ENCODE measurements at places on chromosomes 2 and 18. TPM values are rescaled to one million over a fixed set of nuclear protein-coding genes. Genes with fewer than 3 reads are reported as not detected.

The RIT2 gene
- total RNA-seq = 1.4 TPM

The REG1B gene
- 2.3 TPM for total RNA-seq

The ARL6IP6 gene
- 40.4 TPM for total RNA-seq

The QPCT gene
- total RNA-seq = 19.5 TPM

The ITGA4 gene
- total RNA-seq = 2.7 TPM

The CD302 gene
- 2.5 TPM for total RNA-seq

The CXCR4 gene
- total RNA-seq = 1.3 TPM

The RSAD2 gene
- total RNA-seq = not detected

The PAX8 gene
- total RNA-seq = 0.66 TPM

The GKN1 gene
- total RNA-seq = not detected

The CACNB4 gene
- total RNA-seq = 6.9 TPM
